Hypothalamus (tissue), 51 donors: ENCODE measurements at places on chromosomes 12 and 14.

- DNase-seq: no peak
Observed at GRCh38 chr12:50387972-50388478, 8.4 kb downstream of the FAM186A start.

- no peak for DNase-seq
Observed at GRCh38 chr14:31893221-31893757, 183.8 kb upstream of the ARHGAP5 start.

- peak; percentile 25 for DNase-seq
Observed at GRCh38 chr14:77208291-77208978, 26.8 kb downstream of the TMEM63C start.

DNA sequence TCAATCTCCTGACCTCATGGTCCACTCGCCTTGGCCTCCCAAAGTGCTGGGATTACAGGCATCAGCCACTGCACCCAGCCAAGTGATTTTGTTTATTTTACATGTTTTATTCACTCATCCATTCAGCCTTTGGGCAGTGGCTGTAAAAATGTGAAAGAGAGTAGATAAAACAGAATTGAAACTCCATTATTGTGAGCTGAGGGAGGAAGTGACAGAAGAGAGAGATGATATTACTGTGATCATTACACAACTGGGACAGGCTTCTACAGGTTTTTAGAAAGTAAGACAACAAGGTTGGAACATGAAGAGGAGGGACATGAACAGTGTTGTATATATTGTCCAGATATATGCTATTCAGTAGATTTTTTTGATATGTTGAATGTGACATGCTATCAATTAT is 25.0 kb downstream of the CREBL2 start:
- DNase-seq: no peak

GRCh38 chr12:28192125-28192524 is 1.9 kb downstream of the CCDC91 start:
- no peak for DNase-seq

DNA sequence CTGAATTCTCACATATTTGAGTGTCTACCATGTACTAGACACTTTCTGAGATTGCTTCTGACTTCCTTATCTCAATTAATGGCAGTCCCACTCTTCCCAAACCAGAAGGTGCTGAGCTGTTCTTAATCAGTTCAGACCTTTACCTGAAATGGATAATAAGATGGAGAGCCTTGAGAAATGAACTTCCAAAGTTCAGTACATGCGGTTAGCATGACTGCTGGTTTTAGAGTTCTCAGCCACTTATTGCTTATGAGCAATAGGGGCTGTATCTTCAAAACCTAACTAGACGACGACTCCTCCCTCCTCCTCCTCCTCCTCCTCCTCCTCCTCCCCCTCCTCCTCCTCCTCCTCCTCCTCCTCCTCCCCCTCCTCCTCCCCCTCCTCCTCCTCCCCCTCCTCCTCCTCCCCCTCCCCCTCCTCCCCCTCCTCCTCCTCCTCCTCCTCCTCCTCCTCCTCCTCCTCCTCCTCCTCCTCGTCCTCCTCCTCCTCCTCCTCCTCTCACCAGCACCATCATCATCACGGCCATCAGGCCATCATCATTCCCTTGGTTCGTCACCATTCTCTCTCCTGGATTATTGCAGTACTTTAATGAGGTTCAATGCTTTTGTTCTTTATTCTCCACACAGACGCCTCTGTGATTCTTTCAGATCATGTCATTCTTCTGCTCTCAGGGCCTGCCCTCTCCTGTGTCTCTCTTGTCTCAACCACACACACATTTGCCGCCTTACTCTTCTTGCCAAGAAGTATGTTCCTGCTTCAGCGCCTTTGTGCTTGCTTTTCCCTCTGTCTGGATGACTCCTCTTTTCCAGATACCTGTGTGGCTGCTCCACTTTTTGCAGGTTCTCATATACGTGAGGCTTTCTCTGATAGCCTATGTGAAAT is 2.7 kb downstream of the PCNX1 start:
- DNase-seq: no peak
